ENCODE measurements at places on chromosomes 6 and 20.
A peak's percentile ranks its signal among the peaks of the same experiment; 100 is the strongest.

- DNase-seq: no peak
Observed at GRCh38 chr20:34585019-34585418, 26.5 kb downstream of the MAP1LC3A start.

- no peak for DNase-seq
Observed at GRCh38 chr20:63047267-63047666, 40.5 kb upstream of the BHLHE23 start.

GRCh38 chr6:47581591-47581990 is 104.0 kb downstream of the CD2AP start:
- DNase-seq: no peak

- DNase-seq: no peak
Observed at GRCh38 chr6:30657454-30657853, 10.5 kb downstream of the C6orf136 start.

GRCh38 chr6:87334683-87335082 is 5.6 kb upstream of the GJB7 start:
- DNase-seq: no peak

DNA sequence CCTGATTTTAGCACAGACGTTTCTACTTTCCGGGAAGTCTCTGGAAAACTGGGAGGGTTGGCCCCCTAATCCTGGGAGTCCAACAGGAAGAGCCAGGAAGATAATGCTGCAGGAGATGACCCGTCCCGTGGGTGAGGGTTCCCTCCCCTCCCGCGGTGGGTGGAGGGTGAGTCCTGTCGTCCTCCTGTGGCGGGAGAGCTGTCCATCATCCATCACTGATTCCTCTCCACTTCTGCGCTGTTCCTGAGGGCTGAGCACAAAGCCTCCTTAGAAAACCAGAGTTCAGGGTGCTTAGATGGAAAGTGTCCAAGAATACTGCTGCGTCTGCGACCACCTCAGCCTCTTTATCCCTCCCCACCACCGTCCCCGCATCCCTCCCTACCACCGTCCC is 6.1 kb upstream of the CCR6 start:
- no peak for DNase-seq

DNA sequence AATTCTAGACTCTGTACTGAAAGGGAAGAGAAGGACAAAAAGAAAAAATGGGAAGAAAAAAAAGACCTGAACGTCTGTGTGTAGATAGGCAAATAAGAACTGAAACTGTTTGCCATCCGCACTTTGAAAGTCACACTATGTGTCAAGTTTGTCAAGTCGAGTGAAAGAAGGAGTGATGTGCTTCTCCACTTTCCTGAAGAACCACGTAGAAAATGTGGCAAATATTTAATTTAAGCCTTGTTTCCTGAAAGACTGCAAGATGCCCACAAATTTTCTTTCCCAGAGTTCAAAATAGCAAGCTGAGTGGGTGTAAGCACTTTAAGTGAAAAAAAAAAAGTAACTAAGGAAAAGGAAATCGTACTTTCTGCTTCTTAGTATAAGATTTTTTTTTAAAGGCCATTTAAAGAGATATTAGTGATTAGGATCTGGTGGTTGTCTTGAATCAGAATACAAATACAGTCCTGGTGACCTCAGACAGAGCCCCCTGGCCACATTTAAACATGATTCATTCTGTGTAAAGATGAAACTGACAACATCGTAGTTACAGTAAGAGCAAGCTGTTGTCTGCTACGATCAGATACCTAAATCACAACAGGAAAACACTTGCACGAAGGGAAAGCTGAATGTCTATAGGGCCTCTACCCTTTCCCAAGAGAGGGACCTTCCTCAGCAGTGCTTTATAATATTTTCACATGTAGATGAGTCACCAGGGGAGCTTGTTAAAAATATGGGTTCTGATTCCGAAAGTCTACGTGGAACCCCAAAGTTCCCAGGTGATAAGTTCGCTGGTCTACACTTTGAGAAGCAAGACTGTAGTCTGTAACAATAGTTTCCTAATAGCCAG is 102.3 kb downstream of the HIVEP2 start:
- DNase-seq: no peak

GRCh38 chr6:155066361-155066760 is 71.2 kb downstream of the TIAM2 start:
- peak; percentile 40 for DNase-seq

- no peak for DNase-seq
Observed at GRCh38 chr6:139567095-139567494, 192.6 kb upstream of the CITED2 start.

GRCh38 chr6:127637830-127638409 is 60.9 kb downstream of the C6orf58 start:
- DNase-seq: no peak

- peak; percentile 60 for DNase-seq
Observed at GRCh38 chr6:166173281-166173951, 5.8 kb upstream of the TBXT start.

- DNase-seq: no peak
Observed at GRCh38 chr6:154474648-154475428, 35.6 kb downstream of the CNKSR3 start.

DNA sequence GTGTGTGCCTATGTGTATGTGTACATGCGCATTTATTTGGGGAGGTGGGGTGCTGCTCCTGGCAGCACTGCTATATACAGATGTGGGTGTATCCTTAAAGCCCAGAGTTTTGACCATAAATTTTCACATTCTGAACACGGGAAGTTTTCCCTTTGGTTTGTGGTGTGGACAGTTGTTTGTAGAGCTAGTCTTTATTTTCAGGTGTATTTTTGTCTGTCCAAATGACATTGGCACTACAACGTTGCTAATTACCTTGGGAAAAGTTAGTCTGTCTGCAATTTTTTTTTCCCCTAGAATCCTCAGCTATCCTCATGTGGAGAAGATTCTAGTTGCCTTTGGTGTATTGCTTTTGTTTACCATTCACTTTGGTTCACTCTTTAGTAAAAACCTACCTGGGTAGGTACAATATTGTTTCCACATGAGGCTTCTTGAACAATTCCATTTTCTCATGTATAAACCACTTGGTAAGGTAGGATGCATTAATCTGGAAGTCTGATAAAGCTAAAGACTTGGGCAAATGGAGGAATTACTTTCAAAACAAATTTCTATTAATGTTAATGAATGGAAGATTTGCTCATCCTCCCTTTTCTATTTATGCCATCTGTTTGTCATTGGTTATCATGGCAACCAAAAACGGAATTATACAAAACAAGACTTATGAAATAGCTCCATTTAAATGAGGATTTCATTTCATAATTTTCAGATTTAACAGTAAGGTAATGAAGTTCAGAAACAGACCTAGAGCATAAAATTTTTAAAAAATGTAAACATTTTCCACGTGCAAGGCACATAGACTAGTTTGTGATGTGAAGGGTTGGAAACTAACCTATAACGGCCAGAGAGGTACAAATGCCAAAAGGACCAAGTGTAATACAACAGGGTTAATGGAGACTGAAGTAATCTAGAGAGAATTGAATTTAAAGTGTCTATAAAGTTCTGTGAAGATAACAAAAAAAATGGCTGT is 3.9 kb downstream of the CCN2 start:
- no peak for DNase-seq

- no peak for DNase-seq
Observed at GRCh38 chr20:3085571-3086072, 1.1 kb upstream of the AVP start.

DNA sequence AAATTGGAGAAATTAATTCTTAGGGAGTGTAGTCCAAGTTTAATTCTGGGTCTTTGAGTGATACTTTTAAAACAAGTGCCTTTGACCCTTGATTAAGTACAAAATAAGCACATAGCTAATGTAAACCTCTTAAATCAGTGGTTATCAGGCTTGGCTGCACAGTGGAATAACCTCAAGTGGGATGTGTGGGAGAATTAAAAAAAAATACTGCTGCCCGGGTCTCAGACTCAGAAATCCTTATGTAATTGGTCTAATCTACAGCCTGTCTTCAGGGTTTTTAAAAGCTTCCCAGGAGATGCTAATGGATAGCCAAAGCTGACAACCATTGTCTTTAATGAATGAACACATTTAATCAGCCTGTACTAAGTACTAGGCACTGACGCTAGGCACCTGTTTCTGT is 28.5 kb upstream of the TMEM14A start:
- DNase-seq: peak; percentile 62

GRCh38 chr20:50658804-50659380 is 32.5 kb downstream of the RIPOR3 start:
- DNase-seq: no peak

GRCh38 chr6:125749865-125750691 is 646 bp downstream of the HEY2 start:
- DNase-seq: peak; percentile 82

DNA sequence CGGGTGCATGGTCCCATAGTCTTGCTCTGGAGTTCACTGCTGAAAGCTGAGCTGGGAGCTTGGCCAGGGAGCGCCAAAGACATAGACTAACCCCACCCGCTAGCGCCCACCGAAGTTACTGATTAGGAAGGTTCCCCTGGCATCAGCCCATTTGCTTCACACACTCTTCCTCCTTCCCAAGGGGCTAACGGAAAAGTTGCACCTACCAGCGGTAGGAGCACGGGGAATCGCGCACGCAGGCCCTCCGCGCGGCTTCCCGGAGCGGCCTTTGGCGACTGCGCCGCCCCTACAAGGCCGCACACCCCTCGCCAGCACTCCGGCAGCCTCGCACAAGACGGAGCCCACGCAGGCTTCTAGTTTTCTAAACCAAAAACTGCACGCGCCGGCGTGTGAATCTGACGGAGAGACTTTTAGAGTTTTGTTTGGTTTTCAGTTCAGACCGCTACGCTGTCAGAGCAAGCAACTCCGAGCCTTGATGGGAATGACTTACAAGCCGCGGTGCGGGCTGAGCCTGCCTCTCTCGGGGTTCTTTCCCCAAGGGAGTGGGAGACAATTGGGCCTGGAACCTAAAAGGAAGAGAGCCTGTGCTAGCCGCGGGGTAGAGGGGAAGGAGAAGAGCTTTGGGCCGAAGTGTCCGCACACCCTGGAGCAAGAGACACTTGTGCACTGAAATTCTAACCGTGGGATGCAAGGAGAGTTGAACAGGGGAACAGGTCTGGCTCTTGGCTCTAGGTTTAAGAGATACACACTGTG is 891 bp upstream of the POU3F2 start:
- peak; percentile 83 for DNase-seq

DNA sequence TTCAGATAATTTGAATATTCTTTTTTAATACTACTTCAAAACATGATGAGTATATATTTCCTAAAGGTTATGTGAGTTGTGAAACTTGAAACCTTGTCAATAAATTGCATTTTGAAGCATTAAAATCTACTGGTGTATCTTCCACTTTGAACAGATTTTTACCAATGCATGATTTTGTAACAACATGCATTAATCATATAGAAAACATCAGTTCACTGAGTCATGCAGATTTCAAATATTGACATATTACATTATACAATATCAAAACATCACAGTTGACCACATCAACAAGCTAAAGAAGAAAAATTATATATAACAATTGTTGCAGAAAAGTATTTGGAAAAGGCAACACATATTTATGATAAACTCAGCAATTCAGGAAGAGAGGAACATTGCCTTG is 158.1 kb downstream of the WDR27 start:
- DNase-seq: no peak

Measured in eye (tissue), 1 donor.